Stimulated activated CD8-positive, alpha-beta memory T cell treated with anti-CD3 and anti-CD28 coated beads, Interleukin-4, amount 100 ng/mL, for 4 hours (primary cell): ENCODE measurements at places on chromosomes 5 and 9.

- DNase-seq, result no peak
These were observed 15.8 kb downstream of the PTPA start for GRCh38 chr9:129126749-129127618.

DNA sequence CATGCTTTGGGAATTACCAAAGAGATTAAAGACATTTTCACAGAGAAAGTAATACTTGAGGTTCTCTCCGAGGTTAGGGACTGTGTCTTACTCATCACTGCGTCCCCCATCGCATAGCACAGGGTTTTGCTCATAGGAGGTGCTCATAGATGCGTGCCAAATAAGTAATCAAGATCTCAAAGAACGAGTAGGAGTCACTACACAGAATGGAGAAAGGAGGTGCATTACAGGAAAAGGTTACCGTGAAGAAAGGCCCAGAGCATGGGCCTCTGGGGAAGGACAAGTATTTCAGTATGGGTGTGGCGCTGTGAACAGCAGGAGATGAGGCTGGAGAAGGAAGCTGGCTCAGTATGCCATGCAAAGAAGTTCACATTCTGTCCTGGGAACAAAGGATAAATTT, 182.4 kb downstream of the ACTL7B start:
- DNase-seq, result no peak

DNA sequence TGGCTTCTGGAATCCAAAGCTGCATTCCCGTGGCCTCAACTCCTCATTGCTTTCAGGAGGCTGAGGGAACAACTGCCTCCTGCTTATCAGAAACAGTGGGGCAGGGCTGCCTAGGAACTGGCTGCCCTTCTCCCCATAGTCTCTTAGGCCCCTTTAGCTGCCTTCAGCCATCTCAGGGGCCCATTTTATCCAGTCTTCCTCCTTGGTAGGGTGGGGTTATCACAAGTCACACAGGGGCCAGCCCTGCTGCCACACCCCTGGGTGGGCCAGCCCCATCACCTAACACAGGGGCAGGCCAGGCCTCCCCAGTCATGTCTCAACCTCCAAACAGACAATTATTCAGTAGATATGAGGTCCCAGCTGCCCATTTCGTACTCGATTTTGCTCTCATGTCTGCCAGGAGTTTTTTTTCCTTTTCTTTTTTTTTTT, 3.9 kb downstream of the ALAD start:
- DNase-seq, result no peak

DNA sequence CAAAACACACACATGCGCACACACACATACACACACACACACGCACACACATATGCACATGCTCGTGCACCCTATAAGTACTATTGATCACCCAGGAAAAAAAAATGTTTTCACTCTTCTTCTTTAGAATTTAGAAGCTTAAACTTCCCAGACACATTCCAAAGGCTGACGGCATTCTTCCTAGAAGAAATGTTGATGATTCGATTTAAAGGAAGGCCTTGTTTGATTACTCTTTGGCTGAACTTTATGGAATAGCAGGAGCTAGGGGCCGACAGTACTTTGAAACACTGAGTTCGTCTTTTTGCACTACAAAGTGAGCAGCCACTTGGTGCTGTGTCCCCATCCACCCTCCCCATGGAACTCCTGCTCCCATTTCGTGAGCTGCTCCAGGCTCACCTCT, 113.2 kb downstream of the EGFLAM start:
- DNase-seq, result no peak

- no peak for DNase-seq
These were observed 2.1 kb downstream of the TMED9 start for GRCh38 chr5:177594071-177594470.

DNA sequence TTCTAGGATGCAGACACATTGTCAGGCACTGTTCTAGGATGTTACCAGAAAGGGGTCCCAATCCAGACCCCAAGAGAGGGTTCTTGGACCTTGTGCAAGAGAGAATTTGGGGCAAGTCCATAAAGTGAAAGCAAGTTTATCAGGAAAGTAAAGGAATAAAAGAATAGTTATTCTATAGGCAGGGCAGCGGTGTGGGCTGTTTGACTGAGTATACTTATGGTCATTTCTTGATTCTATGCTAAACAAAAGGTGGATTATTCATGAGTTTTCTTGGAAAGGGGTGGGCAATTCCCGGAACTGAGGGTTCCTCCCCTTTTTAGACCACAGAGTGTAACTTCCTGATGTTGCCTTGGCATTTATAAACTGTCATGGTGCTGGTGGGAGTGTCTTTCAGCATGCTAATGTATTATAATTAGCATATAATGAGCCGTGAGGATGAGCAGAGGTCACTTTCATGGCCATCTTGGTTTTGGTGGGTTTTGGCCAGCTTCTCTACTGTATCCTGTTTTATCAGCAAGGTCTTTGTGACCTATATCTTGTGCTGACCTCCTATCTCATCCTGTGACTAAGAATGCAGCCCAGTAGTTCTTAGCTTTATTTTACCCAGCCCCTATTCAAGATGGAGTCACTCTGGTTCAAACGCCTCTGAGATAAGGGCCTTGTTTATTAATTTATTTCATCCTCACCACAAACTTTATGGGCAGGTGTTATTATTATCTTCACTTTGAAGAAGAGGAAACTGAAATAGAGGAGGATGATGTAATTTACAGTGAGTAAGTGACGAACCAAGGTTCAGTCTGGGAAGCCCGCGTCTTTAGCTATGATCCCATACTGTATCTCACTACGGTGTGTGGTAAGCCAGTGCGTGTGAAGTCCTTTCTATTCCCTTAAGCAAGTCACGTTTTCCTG, 186.0 kb upstream of the KLF4 start:
- no peak for DNase-seq

DNA sequence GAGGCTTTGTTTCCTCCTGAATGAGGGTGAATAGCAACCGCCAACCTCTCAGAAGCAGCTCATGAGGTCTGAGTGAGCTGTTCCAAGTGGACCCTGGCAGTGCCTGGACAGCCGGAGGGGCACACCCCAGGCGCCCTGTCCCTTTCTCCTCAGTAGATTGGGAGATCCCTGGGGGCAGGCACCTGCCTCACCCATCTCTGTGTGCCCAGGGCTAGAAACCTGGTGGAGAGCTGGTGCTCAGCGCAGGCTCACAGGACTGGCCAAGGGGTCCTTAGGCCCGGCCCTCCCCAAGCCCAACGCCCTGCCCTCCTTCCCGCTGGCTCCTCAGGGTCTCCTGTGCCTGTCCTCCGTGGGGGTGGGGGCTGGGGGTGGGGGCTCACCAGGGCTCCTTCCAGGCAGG, 14.9 kb upstream of the MAPK9 start:
- no peak for DNase-seq

DNA sequence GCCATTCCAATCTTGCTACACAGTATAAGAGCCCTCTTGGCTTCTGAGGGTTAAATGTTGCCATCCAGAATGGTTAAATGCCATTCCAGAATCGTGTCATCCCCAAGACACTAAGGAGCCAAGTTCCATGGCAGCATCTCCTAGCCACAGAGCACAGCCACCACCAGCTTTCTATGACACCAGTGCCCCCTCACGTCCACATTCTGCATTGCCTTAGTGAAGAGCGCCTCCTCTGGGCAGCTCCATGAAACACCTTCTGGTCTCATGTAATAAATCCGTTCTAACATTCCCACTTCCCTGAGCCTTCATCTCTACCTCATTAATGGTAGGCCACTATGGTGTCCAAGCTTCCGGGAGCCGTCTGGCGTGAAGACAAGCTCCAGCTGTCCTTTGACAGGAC, 12.4 kb downstream of the CBY3 start:
- no peak for DNase-seq

- no peak for DNase-seq
These were observed 18.1 kb downstream of the CNTFR start for GRCh38 chr9:34571481-34571810.

- no peak for DNase-seq
These were observed 20.6 kb downstream of the NTNG2 start for GRCh38 chr9:132182314-132183091.

GRCh38 chr5:34580983-34581382, 75.1 kb upstream of the RAI14 start:
- no peak for DNase-seq

- no peak for DNase-seq
These were observed 981.5 kb downstream of the PTPRD start for GRCh38 chr9:9631284-9631683.

GRCh38 chr9:6197330-6197729, 18.3 kb upstream of the IL33 start:
- no peak for DNase-seq

DNA sequence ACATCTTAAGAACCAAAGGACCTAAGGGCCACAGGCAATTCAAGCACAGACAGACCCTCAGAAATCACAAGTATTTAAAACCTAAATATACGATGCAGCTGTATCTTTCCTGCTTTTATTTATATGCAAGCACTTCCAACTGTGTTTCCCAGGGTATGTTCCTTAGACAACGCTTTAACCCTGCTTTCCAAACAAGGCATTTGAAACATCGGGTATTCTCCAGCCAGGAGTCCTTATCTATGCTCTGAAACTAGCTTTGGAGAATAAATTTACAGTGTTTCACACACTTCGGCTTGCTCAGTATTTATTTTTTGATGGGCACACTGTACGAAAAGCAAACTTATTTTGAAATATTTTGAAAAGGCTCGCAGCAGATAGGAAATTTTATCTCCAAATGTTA, 13.5 kb downstream of the NR6A1 start:
- no peak for DNase-seq

- DNase-seq, result no peak
These were observed 156.3 kb downstream of the PLPPR1 start for GRCh38 chr9:101184813-101185278.
